ENCODE measurements at places on chromosomes 2 and 18.

DNA sequence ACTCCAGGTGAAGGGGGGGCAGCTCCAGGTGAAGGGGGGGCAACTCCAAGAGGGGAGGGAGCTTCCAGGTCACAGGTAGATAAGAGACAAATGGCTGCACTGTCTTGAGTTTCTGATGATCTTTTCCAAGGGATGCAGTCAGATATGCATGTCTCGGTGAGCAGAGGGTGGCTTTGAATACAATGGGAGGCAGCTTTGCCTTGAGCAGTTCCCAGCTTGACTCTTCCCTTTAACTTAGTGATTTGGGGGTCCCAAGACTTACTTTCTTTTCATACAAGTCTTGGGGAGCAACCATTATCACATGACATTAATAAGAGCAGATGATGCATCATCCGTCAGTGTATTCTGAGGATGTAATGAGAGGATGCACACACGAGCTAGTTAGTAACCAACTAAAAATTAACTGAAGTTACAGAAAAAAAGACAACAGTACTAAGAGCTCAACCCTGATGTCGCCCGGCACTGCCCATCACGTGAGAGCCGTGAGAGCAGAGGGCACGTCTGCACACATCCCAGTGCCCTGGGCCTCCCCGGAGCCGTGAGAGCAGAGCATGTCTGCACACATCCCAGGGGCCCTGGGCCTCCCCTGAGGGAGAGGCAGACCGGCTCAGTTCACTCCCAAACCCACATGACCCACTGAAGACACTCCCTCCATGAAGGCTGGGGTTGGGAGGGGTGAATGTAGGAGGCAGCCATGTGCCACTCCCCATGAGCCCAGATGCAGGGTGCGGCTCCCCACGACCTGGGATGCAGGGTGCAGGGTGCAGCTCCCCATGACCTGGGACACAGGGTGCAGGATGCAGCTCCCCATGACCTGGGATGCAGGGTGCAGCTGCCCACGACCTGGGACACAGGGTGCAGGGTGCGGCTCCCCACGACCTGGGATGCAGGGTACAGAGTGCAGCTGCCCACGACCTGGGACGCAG lies 39.4 kb downstream of the PXDN start:
- DNase-seq: no peak

- DNase-seq: no peak
Measured at GRCh38 chr2:173550143-173550542, 195.5 kb downstream of the CDCA7 start.

DNA sequence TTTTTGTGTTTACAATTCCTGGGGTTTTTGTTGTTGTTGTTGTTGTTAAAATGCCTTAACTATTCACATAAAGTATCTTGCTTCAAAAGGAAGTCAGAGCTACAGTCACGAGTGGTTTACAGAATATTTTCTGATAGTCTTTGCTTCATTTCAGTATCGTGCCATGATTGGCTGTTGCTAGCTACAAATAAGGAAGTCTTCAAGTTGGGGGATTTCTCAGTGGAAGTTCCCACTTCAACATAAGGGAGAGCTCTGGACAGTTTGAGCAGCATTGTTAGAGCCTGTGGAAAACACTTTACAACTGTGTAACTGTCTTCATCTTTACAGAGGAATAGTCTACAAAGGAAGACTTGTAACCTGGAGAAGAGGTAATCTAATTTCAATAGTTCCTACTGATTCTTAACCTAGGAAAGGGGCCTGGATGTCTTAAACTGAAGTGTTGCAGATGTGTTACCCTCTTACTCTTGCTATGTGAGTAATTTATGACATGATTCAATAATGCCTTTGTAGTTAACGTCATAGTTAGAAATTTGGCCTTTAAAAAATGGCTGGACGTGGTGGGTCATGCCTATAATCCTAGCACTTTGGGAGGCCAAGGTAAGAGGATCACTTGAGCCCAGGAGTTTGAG lies 23.4 kb upstream of the TANK start:
- no peak for DNase-seq

GRCh38 chr2:29014331-29014730 lies 33.2 kb downstream of the TOGARAM2 start:
- DNase-seq: no peak

DNA sequence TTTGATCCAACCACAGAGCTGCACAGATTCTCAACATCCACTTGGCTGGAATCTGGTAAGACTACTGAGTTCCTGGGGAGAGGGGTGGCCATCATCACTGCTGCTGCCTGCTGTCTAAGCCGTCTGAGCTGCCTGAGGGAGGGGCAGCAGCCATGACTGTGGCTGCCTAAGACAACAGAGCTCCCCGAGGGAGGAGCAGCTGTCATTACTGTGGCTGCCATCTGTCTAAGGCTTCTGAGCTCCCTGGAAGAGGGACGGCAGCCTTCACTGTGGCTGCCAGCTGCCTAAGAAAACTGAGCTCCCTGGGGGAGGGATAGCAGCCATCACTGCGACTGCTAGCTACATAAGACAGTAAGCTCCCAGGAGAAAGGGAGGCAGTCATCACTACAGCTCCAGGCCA lies 584.4 kb downstream of the NR4A2 start:
- no peak for DNase-seq

- DNase-seq: no peak
Measured at GRCh38 chr2:230410861-230411569, 5.0 kb upstream of the SP100 start.

DNA sequence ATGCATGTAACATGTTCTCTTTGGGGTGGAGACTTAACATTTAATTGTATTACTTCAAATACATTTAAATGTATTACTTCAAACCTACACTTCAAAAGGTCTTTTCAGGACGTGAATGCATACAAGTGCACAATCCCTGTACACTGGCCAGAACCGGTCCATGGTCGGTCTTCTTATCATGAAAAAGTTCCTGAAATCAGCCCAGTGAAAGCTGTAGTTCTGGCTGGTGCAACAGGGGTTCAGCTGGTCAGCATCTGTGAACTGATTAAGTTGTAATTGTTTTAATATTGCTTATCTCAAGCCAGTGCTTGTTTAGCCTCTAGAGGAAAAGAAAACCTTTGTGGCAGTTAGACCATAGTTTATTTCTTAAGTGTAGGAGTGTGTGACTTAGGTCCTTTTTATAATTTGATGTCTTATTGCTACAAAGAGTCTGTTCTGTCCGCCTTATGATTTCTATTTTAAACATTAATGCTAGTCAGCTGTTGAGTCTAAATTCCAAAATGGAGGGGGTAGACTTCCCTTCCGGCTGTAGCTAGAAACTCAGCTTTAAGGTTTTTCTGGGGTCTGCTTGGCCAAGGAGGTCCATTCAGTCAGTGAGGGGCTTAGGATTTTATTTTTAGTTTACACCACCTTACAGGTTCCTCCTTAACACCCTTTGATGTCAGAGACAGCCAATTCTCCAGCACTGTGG lies 768 bp upstream of the CYBRD1 start:
- DNase-seq: no peak

GRCh38 chr2:159187106-159187505 lies 99.4 kb downstream of the WDSUB1 start:
- no peak for DNase-seq

DNA sequence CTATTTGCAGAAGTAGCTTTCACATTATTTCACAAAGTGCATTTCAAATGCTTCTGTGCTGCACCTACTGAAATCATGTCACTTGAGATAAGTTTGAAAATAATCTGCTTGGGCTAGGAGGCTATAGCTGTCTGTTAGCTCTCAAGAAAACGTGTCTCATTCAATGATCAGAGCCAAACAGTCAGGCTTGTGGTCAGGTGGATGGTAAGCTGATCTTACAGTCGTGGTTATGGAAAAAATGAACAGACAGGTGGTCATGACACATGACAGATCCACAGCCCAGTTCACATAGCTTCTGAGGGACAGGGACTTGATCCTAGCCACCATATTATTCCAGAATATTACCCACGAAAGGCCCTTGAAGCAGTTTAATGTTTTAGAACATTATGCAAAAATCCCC lies 26.5 kb upstream of the RFX8 start:
- no peak for DNase-seq

- DNase-seq: peak; percentile 26
Measured at GRCh38 chr2:70087702-70088597, 673 bp downstream of the PCBP1 start.

DNA sequence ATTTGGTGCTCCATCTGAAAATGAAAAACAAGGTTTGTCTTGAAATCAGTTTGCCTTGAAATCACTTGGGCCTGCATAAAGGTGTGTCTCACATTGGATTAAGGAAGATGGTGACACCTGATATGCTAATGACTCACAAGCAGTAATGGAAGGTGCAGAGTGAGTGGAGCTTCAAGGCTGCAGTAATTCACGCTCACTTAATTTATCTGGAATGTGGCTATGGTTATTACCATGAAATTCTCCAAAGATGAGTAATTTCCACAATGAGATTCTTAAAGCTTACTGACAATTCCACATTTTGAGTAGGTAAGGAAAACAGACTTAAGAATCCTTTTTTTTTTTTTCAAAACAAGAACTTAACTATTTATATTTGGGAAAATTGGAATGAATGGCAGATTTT lies 156.8 kb downstream of the PAX3 start:
- DNase-seq: no peak

DNA sequence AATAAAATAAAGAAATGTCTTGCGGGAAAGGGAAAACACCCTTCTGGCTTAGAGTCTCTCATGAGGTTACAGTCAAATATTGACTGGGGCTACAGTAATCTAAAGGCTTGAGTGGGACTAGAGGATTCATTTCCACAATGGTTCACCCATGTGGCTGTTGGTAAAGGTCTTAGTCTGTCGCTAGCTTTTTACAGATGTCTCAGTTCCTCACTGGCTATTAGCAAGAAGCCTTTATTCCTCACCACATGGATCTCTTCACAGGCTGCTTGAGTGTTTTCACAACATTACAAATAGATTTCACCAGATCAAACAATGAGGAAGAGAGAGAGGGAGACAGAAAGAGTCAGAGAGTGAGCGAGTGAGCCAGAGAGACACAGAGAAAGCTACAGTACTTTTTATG lies 8.3 kb upstream of the ZC3H15 start:
- no peak for DNase-seq

GRCh38 chr2:121698318-121698930 lies 38.3 kb downstream of the NIFK start:
- no peak for DNase-seq

DNA sequence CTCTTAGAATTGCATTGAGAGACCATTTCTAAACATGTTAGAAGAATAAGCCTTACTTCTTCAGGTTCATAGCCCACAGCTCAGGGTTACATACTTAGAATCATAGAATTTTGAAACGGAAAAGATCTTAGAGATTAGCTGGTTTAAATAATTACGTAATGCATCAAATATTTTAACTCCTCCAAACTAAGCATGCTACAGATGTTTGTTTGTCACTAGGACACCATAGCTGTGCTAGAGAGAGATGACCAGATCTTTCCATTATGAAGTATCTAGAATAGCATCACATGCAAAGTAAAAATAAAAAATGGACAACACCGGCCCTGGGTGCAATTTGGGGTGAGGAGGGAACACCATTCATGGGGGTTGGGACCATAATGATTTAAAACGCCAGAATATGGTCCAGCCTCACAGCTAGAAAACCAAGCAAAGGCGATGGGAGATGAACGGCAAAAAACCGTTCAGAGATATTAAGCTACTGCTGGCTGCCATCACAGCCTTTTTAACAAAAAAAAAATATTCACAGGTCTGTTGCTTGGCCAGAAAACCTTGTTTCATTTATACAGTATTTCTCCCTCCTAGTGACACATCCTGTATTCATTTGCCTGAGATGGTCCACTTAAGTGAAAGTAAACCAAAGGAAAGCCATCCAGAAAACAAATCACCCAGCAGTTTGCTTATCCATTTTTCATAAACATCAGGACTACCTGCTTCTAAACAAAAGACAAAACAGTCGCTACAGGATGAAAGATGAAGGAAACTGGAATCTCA lies 94.2 kb downstream of the EPHA4 start:
- no peak for DNase-seq

- DNase-seq: no peak
Measured at GRCh38 chr18:46220116-46220515, 115.9 kb downstream of the HAUS1 start.

GRCh38 chr2:219525533-219526232 lies 11.4 kb downstream of the ASIC4 start:
- DNase-seq: no peak

GRCh38 chr2:191061381-191061980 lies 47.5 kb upstream of the STAT1 start:
- DNase-seq: no peak
